SW 1271 (cell line): ENCODE measurements at places on chromosomes 5 and 9.

DNA sequence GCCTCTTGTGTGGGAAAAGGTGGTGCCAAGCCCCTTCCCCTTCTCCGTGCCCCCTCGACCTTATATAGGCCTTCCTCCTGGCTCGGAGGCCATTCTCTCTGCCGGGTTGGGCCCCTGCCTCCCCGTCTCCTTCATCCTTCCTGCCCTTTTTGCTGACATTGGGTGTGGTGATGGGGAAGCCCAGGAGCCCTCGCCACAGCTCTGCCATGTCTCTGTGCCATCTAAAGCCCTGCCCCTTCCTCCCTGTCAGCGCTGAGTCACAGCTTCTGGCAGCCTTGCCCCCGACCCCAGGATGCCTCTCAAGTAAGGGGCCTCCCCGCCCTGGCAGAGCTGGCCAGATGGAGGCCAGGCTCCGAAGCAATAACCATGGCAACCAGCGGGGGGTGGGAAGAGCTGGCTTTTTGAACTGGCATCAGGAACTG lies 30.4 kb downstream of the JADE2 start:
- DNase-seq = peak; percentile 99

- no peak for DNase-seq
Observed at GRCh38 chr5:165004175-165004574, 1498.8 kb downstream of the MAT2B start.

DNA sequence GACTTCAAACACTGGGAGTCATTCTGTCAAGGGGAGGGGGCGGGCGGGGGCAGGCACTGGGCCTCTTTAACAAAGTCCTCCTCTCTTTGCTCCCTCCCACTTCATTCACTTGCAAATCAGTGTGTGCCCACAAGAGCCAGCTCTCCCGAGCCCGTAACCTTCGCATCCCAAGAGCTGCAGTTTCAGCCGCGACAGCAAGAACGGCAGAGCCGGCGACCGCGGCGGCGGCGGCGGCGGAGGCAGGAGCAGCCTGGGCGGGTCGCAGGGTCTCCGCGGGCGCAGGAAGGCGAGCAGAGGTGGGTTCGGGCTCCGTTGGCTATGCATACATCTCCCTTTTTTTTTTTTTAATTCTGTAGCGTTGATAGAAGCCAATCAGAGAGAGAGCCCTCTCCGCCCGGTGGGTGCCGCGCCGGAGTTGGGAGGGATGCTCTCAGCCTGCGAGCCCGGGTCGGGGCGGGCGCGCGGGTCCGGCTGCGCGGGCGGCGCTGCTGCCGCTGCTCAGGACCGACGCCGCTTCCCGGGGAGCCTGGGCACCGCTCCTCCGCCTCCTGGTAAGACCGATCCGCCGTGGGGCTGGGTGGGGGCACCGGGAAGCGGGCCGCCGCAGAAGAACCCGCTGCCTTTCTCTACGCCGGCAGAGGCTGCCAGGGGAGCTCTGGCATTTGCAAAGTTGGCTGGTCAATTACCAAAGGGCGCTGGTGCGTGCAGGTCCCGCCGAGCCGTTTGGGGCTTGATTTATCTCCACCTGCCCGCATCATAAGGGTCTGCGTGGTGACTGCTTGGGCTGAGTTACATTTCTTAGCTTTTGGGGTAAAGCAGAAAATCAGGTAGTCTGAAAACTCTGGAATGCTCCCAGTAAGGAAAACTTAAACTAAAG lies at the start of gene CDH6:
CDH6 (plus strand) TSS at position 96 of the 877 bp plus-strand sequence. CDS start 73,788 bp downstream, outside the sequence.
- no peak for DNase-seq

GRCh38 chr5:126182971-126183695 lies 240.1 kb upstream of the GRAMD2B start:
- no peak for DNase-seq

DNA sequence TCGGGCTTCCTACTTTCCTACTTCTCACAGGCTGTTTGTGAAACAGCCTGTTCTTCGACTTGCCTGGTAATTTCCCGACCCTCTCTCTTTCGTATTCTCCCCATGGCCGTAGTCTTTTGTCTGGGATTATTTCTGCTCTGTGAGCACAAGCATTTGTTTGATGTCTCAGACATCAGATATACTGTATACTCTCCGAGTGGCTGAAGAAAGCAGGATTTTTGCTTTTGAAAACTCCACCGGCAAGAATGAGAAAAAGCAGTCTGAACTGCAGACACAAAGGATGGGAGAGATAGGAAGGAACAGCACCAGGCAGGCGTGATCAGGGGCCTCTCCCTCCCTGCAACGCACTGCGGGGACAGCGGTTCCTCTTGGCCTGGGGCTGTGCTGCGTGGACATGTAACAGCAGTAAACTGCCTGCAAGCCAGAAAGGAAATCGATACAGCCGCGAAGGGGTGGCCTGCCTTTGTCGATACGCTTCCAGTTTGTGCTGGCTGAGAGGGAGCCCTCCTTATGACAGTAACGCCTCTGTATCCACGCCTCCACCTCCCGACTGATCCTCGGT lies 313.9 kb upstream of the TLE4 start:
- no peak for DNase-seq

DNA sequence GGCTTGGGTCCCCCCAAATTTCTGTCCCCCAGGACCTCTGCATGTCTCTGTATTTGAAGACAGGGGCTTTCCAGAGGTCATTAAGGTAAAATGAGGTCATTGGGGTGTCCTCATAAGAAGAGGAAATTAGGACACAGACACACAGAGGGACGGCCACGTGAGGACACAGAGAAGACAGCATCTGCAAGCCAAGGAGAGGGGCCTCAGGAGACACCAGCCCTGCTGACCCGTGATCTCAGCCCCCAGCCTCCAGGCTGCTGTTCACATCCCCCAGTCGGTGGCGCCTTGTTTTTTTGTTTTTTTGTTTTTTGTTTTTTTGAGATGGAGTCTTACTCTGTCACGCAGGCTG lies 1.2 kb upstream of the CCDC183 start:
- no peak for DNase-seq

- DNase-seq = no peak
Observed at GRCh38 chr5:43192558-43193180, 644 bp downstream of the NIM1K start.

DNA sequence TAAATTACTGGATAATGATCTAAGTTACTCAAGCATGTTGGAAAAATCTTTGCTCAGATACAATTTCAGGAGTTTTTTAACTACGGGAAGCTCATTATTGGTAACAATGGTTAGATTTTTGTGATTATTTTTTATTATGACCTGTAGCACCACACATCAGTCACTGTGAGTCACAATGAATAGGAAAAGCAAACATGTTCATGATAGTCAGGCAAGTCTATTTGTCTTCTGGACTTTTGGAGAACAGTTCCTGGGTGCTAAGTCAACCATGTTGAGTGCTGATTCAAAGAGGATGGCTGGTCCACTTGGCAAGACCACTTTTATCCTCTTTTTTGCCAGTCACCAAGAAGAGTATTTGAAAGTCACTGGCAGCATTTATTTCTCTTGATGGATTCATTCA lies 403.2 kb downstream of the KIF4B start:
- no peak for DNase-seq
